Muscle of arm (tissue), 14 donors: ENCODE measurements at places on chromosomes 3 and 15.

GRCh38 chr3:9932843-9933560 is 632 bp upstream of the CRELD1 start:
- DNase-seq: peak; percentile 70

DNA sequence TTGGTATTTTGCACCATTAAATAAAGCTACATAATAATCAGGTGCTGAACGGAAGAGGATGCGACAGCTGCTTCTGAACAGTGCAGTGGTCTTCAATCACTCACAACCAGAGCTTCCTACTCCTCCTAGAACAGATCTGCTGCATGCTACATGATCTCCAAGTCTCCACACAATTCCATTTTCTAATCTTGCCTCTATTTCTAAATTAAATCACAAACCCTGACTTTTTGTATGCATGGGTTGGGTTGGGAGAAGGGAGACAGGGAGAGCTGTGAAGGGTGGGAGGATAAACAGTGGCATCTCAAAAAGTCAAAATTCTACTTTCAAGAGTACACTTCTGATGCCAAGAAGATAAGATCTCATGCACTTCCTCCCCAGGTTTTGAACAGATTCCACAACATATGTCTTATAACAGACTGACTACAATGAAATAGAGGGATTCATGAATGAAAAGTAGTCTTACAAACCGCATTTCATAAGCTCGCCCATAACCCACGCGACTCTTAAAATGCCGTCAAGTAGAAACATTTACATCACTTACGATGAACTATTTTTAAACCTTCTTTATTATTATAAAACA is 57.2 kb downstream of the CHSY1 start:
- no peak for DNase-seq

DNA sequence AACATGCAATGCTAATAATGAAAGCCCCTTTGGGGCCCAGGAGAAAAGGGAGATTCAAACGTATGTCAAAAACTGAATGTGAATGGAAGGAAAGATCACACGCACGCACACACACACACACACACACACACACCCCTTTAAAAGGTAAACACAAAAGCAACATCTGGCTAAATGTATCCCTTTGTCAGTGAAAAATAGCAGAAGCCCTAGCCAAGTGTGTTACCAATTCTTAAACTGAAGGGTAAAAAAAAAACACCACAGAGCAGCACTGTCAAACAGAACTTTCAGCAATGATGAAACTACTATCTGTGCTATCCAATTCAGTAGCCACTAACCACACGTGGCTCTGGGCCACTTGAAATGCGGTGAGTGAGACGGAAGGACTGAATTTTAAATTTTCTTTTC is 4.9 kb downstream of the RFTN1 start:
- DNase-seq: no peak

- DNase-seq: no peak
Measured at GRCh38 chr15:50493625-50494024, 52.8 kb downstream of the USP50 start.

- DNase-seq: no peak
Measured at GRCh38 chr3:123410149-123410515, 38.8 kb downstream of the ADCY5 start.

GRCh38 chr3:54862526-54862925 is 65.3 kb downstream of the LRTM1 start:
- DNase-seq: no peak

DNA sequence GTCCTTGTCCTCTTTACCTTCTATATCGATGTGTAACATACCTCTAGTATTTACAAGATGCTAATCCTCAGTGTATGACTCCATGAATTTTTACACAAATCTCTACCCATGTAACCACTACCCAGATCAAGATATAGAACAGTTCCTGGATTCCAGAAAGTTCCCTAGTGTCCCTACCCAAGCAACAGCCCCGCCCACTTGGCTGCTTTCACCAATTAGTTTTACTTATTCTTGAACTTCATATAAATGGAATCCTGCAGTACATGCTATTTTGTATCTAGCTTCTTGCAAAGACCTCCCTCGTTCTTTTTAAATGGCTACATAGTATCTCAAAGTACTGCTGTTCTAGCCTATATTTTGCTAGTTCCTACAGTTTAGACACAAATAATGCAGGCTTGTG is 33.0 kb downstream of the CD276 start:
- DNase-seq: no peak

GRCh38 chr3:174958671-174959328 is 99.7 kb downstream of the NAALADL2 start:
- peak; percentile 17 for DNase-seq

GRCh38 chr3:48187301-48187578 is 977 bp downstream of the CDC25A start:
- no peak for DNase-seq

GRCh38 chr3:149314807-149315578 is 18.4 kb downstream of the TM4SF18 start:
- no peak for DNase-seq
